ENCODE measurements at places on chromosomes 3 and 15.

- no peak overlapping the region for H3K4me3 ChIP-seq
- H3K4me1 ChIP-seq: no peaks in the 10 kb centered on the region
- DNase-seq: no peak
- no peak overlapping the region for H3K27ac ChIP-seq
These were observed 435.4 kb downstream of the MFSD1 start for GRCh38 chr3:159237226-159237625.

GRCh38 chr15:28979208-28979841 lies 93.6 kb downstream of the APBA2 start:
- no peak overlapping the region for H3K27ac ChIP-seq
- H3K4me3 ChIP-seq: no peak overlapping the region
- H3K4me1 ChIP-seq: no peaks in the 10 kb centered on the region
- no peak for DNase-seq
- no peaks in the 10 kb centered on the region for H3K27me3 ChIP-seq

- no peak overlapping the region for H3K4me3 ChIP-seq
- no peaks in the 10 kb centered on the region for H3K4me1 ChIP-seq
- no peaks in the 10 kb centered on the region for H3K36me3 ChIP-seq
- no peaks in the 10 kb centered on the region for H3K27me3 ChIP-seq
These were observed 168.1 kb upstream of the MBNL1 start for GRCh38 chr3:152100491-152101132.

DNA sequence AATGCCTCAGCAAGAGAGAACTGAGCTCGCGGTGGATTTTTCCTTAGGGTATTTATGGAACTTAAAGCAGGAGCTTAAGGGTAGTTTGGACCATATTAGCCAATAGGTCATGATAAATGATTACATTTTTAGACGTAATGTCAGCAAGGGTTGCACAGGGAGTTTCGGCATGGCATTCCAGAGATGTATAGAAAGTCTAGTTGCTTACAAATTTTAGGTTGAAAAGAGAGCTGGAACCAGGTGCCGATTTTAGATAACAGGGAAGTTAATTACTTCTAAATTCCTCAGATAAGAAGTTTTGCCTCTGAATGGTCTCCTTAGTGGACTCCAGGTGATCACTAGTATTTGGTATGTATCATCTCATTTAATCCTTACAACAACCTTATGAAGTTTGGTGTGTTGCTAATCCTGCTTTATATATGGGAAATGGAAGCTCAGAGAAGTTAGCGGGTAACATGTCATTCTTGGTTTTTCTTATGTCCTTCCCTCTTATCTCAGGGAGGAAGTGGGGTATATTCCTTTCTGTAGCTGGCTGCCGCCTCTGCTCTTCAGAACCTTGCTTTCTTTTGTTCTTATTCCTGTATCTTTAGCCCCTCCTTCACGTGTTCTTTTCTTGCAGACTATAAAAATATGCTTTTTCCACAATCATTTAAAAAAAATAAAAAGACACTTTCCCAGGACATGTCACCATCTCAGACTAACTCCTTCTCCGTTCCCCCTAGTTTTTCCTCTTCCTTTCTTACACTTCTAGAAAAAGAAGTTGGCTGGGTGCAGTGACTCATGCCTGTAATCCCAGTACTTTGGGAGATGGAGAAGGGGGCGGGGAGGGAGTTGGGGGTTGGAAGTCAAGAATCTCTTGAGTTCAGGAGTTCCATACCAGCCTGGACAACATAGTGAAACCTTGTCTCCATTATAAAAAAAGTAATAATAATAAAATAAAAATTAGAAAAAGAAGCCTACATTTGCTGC lies 25.7 kb downstream of the IQGAP1 start:
- peak overlapping the region; percentile 77 for H3K27ac ChIP-seq
- no peaks in the 10 kb centered on the region for H3K36me3 ChIP-seq
- DNase-seq: no peak

- no peak overlapping the region for H3K27ac ChIP-seq
- H3K27me3 ChIP-seq: no peaks in the 10 kb centered on the region
- H3K4me1 ChIP-seq: no peaks in the 10 kb centered on the region
- no peaks in the 10 kb centered on the region for H3K36me3 ChIP-seq
- no peak for DNase-seq
These were observed 287.9 kb upstream of the SEMA6D start for GRCh38 chr15:47429376-47429775.

GRCh38 chr15:75723847-75724660 lies 11.4 kb upstream of the CSPG4 start:
- no peak overlapping the region for H3K4me3 ChIP-seq
- peak; percentile 88 for DNase-seq
- H3K4me1 ChIP-seq: peaks cover 6% of the 10 kb centered on the region
- peak overlapping the region; percentile 38 for H3K27ac ChIP-seq
- H3K27me3 ChIP-seq: no peaks in the 10 kb centered on the region

- no peak for DNase-seq
- H3K4me3 ChIP-seq: no peak overlapping the region
- no peaks in the 10 kb centered on the region for H3K36me3 ChIP-seq
- no peaks in the 10 kb centered on the region for H3K27me3 ChIP-seq
- H3K27ac ChIP-seq: no peak overlapping the region
These were observed 6.9 kb upstream of the NCBP2 start for GRCh38 chr3:196949285-196949619.

DNA sequence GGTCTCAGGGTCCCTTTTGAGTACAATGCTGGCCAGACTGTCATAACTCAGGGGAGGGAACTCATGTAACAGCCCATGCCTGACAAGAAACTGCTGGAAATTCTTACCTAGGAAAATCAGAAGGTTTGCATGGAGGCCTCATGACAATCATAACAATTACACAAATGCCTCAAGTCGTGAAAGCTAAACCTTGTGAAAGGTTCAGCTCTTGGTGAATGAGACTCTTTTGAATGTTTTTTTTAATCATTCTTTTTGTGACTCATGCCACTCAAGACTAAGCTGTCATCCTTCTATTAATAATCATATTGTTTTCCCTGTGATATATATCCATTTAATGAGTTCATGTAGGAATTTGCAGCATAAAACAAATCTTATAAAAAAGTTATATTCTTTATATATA lies 61.4 kb upstream of the LEKR1 start:
- no peak overlapping the region for H3K27ac ChIP-seq
- no peaks in the 10 kb centered on the region for H3K27me3 ChIP-seq

GRCh38 chr15:67186688-67187087 lies 67.8 kb downstream of the AAGAB start:
- no peak overlapping the region for H3K4me3 ChIP-seq
- DNase-seq: no peak
- no peaks in the 10 kb centered on the region for H3K4me1 ChIP-seq
- H3K36me3 ChIP-seq: peaks cover 8% of the 10 kb centered on the region

DNA sequence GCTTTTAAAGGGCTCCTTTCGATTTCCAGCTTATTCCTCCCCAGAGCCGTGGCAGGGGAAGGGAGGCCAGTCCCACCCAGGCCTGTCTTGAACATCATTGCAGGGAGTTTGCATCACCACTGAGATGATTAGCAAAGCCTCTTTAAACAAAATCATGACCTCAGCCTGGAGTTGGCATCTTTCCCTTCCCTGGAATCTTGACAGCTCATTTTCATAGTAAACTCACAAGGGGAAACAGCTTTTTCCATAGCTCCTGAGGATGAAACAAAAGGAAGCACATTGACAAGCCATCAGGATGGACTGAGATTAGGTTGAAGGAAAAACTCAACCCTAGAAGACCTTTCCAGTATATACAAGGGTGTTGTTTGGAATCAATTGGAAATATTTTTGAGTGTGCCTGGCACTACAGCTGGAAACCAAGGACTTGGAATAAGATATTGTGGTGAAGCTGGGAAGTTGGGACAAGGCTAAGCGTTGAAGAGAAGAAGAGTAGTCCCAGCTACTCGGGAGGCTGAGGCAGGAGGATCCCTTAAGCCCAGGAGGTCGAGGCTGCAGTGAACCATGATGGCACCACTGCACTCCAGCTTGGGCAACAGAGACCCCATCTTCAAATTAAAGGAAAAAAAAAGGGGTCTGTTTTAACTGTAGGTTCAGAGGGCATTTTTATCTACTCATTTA lies 3.1 kb upstream of the LARP6 start:
- H3K27ac ChIP-seq: no peak overlapping the region
- H3K36me3 ChIP-seq: no peaks in the 10 kb centered on the region
- no peaks in the 10 kb centered on the region for H3K4me1 ChIP-seq
- H3K4me3 ChIP-seq: no peak overlapping the region

DNA sequence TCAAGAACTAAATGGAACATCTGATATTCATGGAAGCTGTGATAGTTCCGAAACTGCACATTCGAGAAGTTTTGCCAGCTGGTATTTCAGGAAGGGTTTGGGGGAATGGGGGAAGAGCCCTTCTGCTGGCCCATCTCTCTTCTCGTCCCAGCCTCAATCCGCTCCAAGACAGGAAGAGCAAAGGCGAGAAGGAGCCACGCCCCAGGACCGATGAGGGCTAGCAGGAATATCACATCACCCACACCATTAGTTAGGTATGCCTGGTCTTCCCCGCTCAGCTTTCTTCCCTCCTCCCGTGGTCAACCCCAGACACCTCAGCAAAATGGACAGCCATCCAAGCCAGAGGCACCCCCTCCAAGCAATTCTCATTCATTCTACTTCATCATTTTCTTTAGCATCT lies 14.9 kb upstream of the PCSK6 start:
- no peak overlapping the region for H3K4me3 ChIP-seq
- H3K27ac ChIP-seq: no peak overlapping the region
- no peak for DNase-seq
- H3K36me3 ChIP-seq: no peaks in the 10 kb centered on the region
- no peaks in the 10 kb centered on the region for H3K27me3 ChIP-seq

DNA sequence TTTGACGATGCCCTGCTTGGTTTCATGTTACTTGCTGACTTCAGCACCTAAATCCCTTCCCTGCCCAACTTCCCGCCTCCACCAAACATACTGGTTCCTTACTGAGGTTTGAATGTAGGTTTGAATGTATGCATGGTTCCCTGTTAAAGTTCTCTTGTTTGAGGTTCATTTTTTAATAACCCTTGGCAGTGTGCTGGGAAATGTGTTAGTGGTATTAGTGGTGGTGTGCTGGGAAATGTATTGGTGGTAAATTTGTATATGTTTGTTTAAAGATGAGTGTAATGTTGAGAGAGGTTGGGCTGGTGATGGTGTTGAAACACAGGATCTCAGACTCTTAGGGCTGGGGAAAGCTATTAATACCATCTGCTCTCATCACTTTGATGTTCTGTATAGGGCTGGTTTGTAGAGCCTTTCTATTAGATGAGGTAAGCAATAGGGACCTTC lies 392.7 kb downstream of the PTPRG start:
- no peak overlapping the region for H3K4me3 ChIP-seq
- DNase-seq: no peak
- no peaks in the 10 kb centered on the region for H3K36me3 ChIP-seq

- H3K4me3 ChIP-seq: no peak overlapping the region
- H3K4me1 ChIP-seq: no peaks in the 10 kb centered on the region
- no peaks in the 10 kb centered on the region for H3K36me3 ChIP-seq
- no peaks in the 10 kb centered on the region for H3K27me3 ChIP-seq
- H3K27ac ChIP-seq: no peak overlapping the region
These were observed 17.7 kb downstream of the PPM1L start for GRCh38 chr3:160773722-160774121.

DNA sequence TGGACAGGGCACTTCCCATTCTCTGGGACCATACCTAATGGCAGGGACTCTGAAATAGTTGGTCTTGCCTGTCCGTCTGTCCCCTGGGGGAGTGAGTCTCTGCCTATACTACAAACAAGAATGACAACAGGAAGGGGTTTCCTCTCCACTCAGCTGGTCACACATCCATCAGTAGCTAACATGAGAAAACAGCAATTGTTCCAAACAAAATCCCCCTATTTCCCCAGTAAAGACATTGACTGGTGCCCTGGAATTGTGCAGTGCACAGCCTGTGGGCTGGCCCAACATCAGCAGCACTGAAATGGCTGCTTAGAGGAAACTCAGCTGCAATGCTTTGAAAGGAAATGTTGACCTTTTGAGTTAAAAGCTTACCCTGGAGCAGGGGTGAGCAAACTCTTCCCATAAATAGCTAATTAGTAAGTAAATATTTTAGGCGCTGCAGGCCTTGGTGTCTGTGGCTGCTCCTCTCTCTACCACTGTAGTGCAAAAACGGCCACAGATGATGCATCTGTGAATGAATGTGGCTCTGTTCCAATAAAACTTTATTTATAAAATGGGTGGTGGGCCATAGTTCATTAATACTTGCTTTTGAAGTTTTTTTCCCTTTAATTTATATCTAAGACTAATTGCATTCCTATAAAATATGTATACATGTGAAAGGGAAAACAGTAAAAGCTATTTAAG lies 174.3 kb downstream of the KLF13 start:
- H3K36me3 ChIP-seq: no peaks in the 10 kb centered on the region
- no peak overlapping the region for H3K27ac ChIP-seq
- no peaks in the 10 kb centered on the region for H3K4me1 ChIP-seq

GRCh38 chr3:146747928-146748327 lies 142.8 kb upstream of the PLSCR5 start:
- no peaks in the 10 kb centered on the region for H3K27me3 ChIP-seq
- no peak overlapping the region for H3K27ac ChIP-seq
- DNase-seq: no peak
- H3K4me1 ChIP-seq: no peaks in the 10 kb centered on the region
- H3K4me3 ChIP-seq: no peak overlapping the region
- no peaks in the 10 kb centered on the region for H3K36me3 ChIP-seq

DNA sequence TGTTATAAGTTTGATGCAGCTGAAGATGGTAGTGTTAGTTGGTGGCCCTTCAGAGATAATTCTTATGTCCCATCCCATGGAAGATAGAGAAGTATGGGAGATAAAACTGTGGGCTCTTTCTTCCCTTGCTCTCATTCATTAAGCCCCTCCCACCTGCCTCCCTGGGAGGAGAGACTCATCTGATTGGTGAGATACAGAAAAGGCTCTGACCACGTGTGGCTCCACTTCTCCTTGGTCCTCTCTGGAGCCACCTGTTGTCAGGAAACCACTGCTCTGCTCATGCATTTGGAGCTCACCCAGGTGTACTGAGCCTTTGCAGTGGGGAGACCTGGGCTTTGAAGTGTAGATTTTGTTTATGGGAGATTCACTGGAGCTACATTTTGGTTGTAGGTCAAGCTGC lies 293.2 kb upstream of the RASGRP1 start:
- no peaks in the 10 kb centered on the region for H3K36me3 ChIP-seq
- H3K27me3 ChIP-seq: no peaks in the 10 kb centered on the region
- no peaks in the 10 kb centered on the region for H3K4me1 ChIP-seq

- no peaks in the 10 kb centered on the region for H3K27me3 ChIP-seq
- no peak for DNase-seq
- H3K27ac ChIP-seq: no peak overlapping the region
- no peak overlapping the region for H3K4me3 ChIP-seq
- H3K4me1 ChIP-seq: no peaks in the 10 kb centered on the region
These were observed 258.7 kb upstream of the PPP2R3A start for GRCh38 chr3:135706758-135707375.

GRCh38 chr15:80154336-80154735 lies 1.5 kb downstream of the FAH start:
- H3K27me3 ChIP-seq: no peaks in the 10 kb centered on the region
- H3K4me1 ChIP-seq: no peaks in the 10 kb centered on the region
- DNase-seq: no peak
- no peak overlapping the region for H3K27ac ChIP-seq
- no peak overlapping the region for H3K4me3 ChIP-seq

Data from colonic mucosa (tissue), 4 donors.